Naive thymus-derived CD4-positive, alpha-beta T cell (primary cell): ENCODE measurements at places on chromosomes 2 and 18.

GRCh38 chr2:48771241-48772014 is 15.9 kb upstream of the LHCGR start:
- no peak overlapping the region for H3K4me3 ChIP-seq
- DNase-seq = no peak
- H3K36me3 ChIP-seq = no peaks in the 10 kb centered on the region
- no peaks in the 10 kb centered on the region for H3K27me3 ChIP-seq
- no peak overlapping the region for H3K27ac ChIP-seq
- H3K4me1 ChIP-seq = no peaks in the 10 kb centered on the region

- H3K27me3 ChIP-seq = no peaks in the 10 kb centered on the region
- no peak overlapping the region for H3K27ac ChIP-seq
- no peak for DNase-seq
- H3K4me1 ChIP-seq = no peaks in the 10 kb centered on the region
- H3K4me3 ChIP-seq = no peak overlapping the region
These were observed 207.1 kb downstream of the ACKR3 start for GRCh38 chr2:236776695-236777251.

DNA sequence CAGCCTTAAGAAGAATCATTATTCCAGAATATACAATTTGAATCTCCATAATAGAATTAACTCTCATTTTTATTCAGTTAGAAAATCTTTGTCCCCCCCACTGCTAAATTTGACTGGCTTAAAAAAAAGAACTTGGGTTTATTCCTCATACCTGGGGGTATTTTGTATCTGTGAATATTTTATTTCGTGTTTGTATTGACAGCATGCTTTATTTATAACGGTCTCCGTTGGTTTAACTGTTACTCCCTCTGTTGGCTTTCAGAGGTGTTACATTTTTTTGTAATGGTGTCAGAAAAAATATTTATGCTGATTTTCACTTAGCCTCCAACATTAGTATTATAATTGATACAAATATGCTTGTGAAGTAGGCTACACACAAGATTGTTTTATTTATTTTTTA is 109.1 kb downstream of the HAUS1 start:
- DNase-seq = peak; percentile 27
- H3K36me3 ChIP-seq = peaks cover 14% of the 10 kb centered on the region
- H3K4me3 ChIP-seq = no peak overlapping the region
- H3K4me1 ChIP-seq = peaks cover 21% of the 10 kb centered on the region

DNA sequence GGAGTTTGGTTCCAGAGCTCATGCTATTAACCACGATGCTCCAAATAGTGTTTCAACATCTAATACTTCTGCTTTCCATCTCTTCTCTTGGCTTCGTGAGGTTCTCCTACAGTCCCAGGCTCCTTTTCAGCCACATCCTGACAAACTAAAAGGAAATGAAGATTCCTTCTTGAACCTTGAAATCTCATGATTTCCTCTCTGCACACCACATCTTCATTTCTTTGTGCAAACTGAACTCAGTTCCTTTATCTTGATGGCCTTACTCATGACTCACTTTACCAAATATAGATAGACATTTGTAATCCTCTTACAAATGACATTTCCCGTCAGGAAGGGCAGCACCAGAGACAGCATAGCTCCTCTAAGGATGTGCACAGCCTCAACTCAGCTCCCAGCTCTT is 50.0 kb upstream of the ITGA4 start:
- no peak for DNase-seq
- H3K4me3 ChIP-seq = no peak overlapping the region
